ENCODE measurements at places on chromosomes 1 and 21.
A peak's percentile ranks its signal among the peaks of the same experiment; 100 is the strongest.

DNA sequence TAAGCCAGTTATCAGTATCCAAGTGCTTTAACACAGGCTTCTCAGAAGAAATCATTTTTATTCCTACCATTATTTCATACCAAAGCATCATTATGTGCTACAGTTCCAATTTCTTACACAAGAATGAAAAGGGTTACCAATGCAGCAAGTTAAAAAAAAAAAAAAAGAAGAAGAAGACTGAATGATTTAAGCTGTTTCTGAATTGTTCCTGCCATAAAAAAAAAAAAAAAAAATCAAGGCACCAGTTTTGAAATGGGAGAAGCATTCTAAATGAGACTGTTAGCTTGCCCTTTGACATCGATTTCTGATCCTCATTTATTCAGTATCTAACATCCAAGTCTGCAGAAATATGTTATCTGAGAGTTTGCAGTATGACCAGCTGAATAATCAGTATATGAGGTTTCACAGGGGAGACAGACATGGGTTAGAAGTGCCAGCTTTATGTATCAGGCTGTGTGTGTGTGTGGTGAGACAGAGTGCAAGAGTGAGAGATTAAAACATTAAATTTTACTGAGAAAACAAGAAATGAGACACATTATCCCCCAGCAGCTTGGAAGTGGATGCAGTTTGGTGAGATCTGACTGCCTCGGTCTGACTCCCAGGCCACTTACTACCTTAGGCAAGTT is 105.8 kb downstream of the COLGALT2 start:
- no peak for DNase-seq

- DNase-seq = no peak
Observed at GRCh38 chr1:38524025-38524641, 335.4 kb downstream of the RRAGC start.

GRCh38 chr1:160168609-160169369 is 17.4 kb downstream of the ATP1A4 start:
- DNase-seq = no peak

- no peak for DNase-seq
Observed at GRCh38 chr1:12181568-12181967, 14.8 kb downstream of the TNFRSF1B start.

- DNase-seq = peak; percentile 55
Observed at GRCh38 chr1:42999308-42999707, 40.6 kb upstream of the SLC2A1 start.

GRCh38 chr1:230867101-230867902 is 1.0 kb downstream of the C1orf198 start:
- DNase-seq = no peak

- DNase-seq = no peak
Observed at GRCh38 chr1:156081917-156082308, 352 bp downstream of the MEX3A start.

DNA sequence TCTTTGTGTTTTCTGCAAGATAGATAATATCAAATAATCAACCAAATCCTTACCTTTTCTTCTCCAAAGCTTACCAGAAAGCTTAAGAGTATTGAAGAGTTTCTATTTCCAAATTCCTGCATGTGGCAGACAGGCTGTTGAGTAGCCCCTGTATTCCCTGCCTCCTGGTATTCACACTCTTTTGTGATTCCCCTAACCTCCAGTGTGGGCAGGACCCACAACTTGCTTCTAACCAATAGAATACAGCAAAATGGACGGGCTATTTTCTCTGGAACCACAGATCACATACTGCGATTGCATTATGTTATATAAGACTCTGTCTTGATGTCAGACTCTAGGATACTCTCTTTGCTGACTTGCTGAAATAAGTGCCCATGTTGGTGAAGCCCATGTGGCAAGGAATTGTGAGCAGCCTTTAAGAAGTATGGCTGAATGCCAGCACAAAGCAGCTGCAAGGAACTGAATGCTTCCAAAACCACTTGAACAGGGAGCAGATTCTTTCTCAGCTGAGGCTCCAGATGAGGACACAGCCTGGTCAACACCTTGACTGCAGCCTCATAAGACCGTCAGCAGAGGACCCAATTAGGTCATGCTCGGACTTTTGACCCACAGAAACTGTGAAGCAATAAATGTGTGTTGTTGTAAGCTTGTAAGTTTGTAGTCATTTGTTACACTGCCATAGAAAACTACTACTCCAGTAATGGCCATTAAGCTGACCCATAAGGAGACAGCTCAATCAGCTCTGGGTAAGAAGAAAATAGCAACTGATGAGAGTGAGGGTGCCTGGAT is 47.9 kb upstream of the PLXNA2 start:
- DNase-seq = no peak

DNA sequence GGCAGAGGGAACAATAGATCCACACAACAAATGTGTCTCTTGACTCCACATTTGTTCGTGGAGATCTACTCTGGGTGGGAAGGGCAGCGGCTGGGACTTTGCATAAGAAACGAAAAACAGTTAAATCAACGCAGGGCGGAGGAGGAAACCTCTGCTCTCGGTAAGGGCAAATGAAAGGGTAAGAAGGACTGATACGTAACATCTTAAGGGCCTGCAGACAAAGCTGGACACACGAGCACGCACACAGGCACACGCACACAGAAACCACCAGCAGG is 57.3 kb downstream of the MRPL37 start:
- no peak for DNase-seq

DNA sequence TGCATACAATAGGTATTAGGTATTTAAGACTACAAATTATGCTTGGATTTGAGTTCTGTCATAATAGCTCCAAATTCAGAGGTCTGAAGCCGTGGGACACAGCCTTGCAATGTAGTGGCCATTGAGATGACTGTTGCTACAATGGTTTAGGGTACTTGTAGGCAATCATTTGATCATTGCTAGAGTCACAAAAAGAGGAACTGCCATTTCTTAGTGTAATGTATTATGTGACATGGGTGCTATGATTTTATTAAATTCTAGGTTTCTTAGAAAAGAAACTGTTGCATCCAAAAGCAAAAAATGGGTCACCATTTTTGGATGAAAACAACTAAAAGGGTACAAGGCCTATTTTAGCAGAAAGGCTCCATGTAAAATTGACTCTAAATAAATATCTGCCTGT is 129.9 kb upstream of the ZNF644 start:
- no peak for DNase-seq

- DNase-seq = no peak
Observed at GRCh38 chr1:217076902-217077301, 353.7 kb upstream of the ESRRG start.

DNA sequence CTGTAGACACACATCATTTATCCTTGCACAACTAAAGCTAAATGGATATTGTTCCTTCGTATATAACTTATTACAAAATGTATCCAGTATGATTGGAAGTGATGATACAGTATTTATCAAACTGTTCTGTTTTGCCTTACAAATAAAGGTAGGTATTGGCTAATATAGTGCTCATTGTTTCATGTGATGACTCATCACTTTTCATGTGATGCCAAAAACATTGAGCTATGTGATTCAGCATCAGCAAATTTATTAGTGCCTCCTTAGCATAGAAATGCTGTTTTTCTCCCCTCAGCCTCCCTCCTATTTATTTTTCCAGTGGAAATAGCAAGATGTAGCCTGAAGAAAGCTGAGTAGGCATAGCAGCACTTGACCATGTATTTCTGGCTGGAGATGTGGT is 228.6 kb upstream of the LYPLAL1 start:
- DNase-seq = peak; percentile 26

DNA sequence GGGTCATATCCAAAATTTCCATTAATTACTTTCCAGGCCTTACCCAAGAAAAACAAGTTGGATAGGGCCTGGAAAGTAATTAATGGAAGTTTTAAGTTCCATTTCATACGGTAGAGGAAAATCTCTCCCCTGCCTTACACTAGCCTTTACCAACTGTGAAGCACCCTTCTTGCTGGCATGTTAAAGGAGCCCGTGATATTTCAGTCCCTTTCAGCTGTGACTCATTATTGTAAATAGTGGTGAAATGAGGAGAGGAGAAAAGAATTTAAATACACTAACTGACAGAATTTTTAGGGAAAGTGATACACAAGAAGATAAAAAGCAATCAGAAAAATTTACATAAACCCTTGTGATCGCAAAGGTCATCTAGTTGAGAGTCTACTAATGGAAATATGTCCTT is 20.3 kb upstream of the KAZN start:
- no peak for DNase-seq

GRCh38 chr21:44995343-44995941 is 55.6 kb downstream of the SLX9 start:
- DNase-seq = no peak

DNA sequence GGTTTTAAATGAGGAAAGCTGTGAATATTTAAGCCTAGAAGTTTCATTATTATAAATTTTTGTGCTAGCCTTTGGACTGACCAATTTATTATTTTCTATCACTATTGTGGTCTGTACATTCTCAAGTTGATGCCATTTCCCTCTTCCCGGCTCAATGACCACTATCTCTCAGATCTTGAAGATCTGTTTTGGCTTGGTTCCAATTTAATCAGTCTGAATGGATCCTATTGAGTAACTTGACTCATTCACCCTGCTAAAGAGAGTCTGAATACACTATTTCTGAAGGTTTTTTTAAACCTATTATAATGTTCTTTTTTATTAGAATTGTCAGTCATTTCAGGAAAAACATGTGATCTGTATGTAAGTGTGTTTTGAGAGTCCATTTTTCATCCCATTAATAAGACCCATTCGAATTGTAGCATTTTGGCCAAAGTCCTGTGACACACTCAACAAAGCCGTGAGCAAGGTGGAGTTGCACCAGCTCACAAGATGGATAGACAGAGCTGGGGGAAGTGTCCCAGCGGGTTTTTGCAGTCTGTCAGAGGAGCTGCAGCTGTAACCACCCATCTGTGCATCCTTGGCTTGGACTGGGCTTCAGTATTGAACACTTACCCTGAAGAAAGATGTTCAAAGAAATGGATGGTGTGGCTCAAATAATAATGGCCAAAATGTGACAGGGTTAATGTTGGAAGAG is 145.6 kb downstream of the NFIA start:
- DNase-seq = no peak

GRCh38 chr1:40532844-40533424 is 1.5 kb downstream of the ZNF684 start:
- DNase-seq = no peak

DNA sequence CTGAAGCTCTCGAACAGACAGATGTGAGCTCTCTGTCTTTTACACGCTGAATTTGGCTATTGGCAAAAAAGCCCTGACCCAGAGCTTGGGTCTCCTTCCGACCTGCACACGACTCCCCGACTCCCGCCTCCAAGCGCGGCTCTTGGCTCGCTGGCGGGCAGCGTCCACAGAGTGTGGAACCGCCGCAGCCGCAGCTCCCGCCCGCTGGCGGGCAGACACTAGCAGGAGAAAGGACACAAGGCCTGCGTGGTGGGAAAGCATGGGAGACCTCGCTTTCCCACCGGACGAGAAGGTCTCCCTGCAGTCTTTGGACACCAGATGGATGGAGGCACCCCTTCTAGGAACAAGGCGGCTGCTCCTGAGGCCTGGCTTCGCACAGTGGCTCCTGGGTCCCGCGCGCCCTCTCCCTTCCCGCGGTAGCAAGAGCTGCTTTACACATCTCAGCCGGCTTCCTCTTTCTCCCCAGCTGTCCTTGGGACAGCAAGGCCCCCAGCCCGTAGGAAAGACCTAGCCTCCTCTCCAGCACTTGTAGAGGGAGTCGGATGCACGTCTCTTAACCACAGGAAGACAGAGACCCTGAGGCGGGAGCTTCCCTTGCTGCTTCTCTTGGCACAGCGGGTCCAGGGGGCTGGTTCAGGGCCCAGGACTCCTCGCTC is 92.1 kb downstream of the PRKAB2 start:
- DNase-seq = no peak

DNA sequence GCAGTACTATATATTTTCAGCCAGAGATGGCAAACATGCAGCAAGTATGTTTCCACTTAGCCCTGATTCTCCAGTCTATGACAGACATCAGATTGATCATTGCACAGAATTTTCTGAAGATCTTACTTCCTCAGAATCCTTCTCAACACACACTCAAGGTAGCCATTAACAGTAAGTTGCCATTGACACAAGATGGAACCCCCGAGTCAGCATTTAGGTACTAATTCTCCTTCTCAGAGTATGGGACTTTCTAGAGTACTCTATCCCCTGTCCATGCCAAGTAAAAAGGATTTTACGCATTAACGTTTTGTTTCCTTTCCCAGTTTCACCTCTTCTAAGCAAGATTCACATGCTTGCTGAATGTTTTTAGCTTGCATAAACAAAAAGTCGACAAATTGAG is 63.5 kb downstream of the SGIP1 start:
- DNase-seq = no peak

All from HS-5 (cell line).